Activated T-cell treated with anti-CD3 and anti-CD28 coated beads for 24 hours (primary cell): ENCODE measurements at places on chromosomes 5 and 9.

DNA sequence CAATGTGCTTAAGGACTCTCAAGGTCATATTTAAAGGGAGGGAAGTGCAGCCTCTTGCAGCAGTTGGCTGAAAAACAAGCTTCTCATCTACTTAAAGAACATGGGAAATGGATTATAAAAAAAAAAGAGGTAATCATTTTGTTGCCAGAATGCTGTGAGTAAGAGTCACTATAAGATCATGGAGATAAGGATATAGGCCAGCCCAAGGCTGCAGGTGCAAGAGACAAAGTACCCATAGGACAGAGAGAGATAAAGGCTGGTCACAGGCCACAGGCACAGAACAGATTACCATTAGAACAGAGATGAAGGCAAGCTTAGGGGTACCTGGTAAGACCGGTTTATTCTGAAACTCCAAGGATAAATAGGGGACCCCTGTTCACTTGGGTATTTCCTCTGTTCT lies 70.5 kb downstream of the CDKN2A start:
- DNase-seq: no peak

DNA sequence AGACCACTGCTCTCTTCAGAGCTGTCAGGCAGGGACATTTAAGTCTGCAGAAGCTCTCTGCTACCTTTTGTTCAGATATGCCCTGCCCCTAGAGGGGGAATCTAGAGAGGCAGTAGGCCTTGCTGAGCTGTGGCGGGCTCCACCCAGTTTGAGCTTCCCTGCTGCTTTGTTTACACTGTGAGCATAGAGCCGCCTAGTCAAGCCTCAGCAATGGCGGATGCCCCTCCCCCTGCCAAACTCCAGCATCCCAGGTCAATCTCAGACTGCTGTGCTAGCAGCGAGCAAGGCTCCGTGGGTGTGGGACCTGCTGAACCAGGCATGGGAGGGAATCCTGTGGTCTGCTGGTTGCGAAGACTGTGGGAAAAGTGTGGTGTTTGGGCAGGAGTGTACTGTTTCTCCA lies 59.9 kb downstream of the CAVIN4 start:
- DNase-seq: no peak

GRCh38 chr5:157820593-157821252 lies 38.2 kb downstream of the CLINT1 start:
- no peak for DNase-seq

- no peak for DNase-seq
These were observed 48.0 kb downstream of the SLC22A5 start for GRCh38 chr5:132417461-132417860.

- DNase-seq: no peak
These were observed 657.1 kb upstream of the CDH10 start for GRCh38 chr5:25301836-25302235.

DNA sequence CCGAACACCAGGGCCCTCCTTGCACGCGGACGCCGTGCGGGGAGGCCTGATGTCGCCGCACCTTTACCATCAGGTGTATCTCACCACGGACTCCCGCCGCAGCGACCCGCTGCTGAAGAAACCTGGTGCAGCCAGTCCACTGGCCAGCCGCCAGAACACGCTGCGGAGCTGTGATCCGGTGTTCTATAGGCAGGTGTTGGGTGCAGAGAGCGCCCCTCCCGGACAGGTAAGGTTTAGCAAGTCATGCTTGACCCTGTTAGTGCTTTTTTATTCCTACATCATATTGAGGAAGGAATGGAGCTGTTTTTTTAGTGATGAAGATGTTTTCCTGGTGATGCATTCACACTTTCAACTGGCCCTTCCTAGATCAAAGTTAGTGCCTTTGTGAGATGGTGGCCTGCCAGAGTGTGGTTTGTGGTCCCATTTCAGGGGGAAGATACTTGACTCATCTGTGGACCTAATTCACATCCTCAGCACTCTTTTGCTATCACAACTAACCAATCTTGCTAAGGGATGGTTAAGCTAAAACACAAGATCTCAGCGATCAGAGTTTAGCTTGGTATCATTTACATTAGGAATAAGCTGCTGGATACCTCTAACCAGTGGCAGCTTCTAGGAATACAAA lies 2.7 kb downstream of the PCDHGC3 start:
- no peak for DNase-seq

- no peak for DNase-seq
These were observed 27.4 kb downstream of the INVS start for GRCh38 chr9:100126423-100126822.

DNA sequence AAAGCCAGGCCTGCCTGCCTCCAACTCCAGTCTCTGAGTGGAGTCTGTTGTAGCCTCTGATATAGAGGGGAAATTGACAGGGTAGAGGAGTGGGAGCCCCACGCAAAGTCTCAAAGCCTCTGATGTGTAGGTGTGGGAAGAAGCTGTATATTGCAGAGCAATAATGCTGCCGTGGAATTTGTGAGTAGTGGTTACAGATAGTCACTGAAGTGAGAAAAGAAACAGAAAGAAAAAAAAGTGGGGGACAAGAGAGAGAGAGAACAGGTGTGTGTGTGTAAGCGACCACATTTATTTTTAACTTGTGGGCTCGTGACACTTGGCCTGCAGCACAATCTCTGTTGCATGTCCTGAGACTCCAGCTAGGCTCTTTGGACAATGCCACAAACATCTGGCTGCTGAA lies 227.8 kb downstream of the NSG2 start:
- no peak for DNase-seq

- DNase-seq: no peak
These were observed 28.3 kb downstream of the CCDC69 start for GRCh38 chr5:151195622-151196021.

DNA sequence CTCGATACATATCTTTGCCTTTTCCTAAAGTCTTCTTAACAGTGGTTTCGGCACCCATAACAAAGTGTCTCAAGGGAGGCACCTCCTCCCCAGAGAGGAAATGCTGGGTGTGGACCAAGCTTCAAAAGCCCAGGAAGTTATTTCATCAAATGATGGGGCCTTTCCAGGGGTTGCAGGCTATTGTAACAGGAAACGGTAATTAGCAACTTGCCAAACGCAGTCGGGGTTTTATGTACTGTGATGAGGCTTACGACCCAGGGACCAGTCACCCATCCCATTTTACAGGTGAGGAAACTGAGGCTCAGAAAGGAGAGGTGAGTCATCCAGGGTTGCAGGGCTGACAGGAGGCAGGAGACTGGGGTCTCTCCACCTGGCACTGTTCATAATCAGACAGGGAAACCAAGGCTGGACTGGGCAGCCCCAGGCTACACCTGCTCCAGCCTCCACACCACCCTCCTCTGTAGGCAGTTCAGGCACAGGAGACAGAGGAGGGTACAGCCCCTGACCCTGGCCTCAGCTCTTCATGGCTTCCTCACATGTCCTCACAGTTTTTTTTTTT lies 30.0 kb upstream of the SUSD3 start:
- DNase-seq: peak; percentile 40

GRCh38 chr9:72149231-72149975 lies at the start of gene GDA:
GDA (plus strand) TSS chr9:72149440; CDS start chr9:72149560, 120 bp downstream.
- no peak for DNase-seq

- DNase-seq: peak; percentile 17
These were observed 49.6 kb upstream of the PSD2 start for GRCh38 chr5:139745800-139746690.

GRCh38 chr5:121949885-121950284 lies 11.9 kb upstream of the SRFBP1 start:
- DNase-seq: no peak

DNA sequence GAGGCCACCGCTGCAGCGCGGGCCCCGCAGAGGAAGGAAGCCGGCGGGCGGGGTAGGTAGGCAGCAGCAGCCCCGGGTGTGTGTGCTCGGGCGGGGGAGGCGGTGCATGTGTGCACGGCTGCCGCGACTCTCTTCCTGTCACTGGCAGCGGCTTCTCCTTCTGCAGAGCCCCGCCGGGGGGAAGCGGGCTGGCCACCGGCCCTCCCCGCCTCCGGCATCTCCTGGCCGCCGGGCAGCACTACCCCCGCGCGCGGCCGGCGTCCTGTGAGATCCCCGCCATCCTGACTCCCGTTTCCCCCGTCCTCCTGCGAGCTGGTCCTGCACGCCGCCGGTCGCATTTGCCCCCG lies 315 bp downstream of the PIK3R1 start:
- DNase-seq: no peak

DNA sequence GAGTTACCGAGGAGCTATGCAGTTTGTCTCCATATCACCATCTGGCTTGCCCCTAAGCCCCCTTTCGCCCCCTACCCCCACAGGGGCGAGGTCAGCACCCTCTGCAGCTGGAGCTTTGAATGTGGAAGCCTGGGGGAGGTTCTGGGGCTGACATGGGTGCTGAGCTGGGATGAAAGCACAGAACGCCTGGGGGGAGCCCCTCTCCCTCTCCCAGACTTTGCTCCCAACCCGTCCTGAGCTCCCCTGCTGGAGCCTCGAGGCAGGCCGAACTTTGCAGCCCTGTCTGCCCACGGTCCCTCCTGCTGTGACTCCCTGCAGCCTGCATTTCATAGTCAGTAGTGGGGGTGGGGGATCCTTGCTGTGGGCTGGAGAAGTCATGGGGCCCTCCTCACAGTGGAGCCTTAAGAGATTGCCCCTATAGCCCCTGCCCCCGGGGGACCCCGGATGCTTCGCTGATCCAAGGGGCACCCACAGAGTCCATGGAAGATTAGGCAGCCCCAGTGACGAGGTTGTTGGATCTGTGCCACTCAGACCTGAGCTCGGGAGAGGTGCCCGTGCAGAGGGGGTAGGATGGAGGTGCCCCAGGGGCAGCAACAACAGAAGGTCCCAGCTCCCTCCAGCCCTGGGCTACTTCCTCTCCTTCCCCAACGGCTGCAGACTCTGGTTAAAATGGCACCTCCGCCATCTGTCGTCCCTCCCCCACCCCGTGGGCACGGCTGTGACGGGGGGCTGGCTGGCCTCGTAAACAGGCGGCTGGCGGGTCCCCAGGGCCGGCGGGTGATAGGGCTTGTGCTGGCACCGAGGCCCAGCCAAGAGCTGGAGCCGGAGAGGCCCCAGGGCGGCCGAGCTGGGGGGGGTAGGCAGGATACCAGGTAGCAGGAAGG lies 162.0 kb downstream of the C9orf50 start:
- no peak for DNase-seq

- no peak for DNase-seq
These were observed 169.2 kb upstream of the SLC30A5 start for GRCh38 chr5:68924481-68925145.

DNA sequence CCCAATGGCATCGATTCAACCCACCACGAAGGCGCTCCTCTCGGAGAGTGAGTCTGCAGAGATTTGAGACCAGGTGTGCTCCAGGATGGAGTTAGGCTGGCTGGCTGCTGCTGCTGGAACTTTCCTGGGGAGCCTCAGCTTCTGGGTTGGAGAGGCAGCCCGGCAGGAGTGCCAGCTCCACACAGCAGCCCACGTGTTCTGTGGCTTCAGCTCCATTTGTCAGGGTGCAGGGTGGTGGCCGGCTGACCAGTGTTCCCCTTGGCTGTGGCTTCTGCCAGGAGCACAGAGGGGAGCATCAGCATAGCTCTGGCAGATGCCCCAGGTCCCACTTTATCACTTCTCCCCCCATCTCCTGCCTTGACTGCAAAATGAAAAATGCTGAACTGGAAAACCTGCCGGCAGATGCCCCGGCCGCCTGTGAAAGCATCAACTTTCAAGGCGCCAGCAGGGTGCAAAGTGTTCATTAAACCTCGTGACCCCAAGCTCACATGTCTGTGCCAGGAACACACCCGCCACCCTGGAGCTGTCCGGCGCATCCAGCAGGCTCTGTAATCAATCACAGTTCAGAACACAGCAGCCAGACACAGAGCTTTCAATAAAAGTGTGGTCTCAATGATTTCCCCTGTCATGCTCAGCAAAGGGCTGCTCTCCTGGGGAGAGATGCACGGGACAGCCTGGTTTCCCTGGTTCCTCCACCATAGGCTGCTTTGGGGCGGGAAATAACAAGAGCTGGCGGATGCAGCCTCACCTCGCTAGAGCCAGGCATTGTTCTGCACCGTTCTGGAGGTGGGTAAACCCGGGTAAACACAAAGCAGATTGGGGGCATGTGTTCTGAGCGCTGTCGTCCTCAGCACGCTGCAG lies 53.2 kb downstream of the TRIP13 start:
- DNase-seq: no peak

GRCh38 chr5:148011398-148012137 lies 52.2 kb upstream of the SPINK5 start:
- DNase-seq: no peak

GRCh38 chr5:178542455-178542854 lies 47.7 kb downstream of the COL23A1 start:
- no peak for DNase-seq

DNA sequence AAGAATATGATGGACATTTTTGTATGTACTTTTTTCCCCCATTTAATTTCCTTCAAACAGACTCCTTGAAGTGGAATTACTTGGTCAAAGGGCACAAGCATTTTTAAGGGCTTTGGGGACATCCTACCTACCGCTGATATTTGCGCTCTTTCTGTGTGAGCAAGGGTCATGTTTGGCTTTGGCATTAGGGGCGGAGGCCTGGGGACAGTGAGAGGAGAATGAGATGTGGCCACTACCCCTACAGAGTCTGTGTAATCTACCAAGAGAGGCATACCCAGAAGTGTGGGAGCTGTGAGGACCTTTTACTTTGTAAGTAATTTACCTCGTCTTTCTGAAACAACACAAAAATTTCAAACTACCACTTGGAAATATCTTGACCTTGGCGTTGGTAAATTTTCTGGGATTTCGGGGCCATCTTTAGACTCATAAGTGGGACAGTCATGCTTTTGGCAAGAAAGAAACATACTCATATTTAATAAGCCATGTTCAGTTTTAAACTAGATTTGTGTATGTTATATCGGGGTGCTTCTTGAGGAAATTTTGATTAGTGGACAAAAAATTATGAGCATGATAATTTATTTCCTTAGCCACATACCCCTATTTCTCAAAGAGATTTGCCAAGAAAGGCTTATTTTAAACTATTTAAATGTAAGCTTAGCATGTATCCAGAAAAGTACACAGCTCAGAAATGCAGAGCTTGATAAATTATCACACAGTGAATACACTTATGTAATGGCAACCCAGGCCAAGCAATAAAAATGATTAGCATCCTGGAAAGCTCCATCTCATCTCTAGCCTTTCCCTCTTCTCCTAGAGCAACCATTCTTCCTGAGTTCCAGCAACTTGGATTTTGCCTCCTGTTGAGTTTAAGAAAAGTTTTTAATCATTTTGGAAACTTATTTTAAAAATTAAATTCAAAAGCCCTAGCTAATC lies 63.6 kb downstream of the ARHGAP26 start:
- DNase-seq: no peak

GRCh38 chr5:95892784-95893354 lies 68.8 kb downstream of the ELL2 start:
- DNase-seq: no peak

GRCh38 chr5:91266184-91266705 lies 116.9 kb downstream of the ARRDC3 start:
- DNase-seq: no peak

GRCh38 chr5:131720714-131721113 lies 76.1 kb downstream of the FNIP1 start:
- no peak for DNase-seq

- DNase-seq: no peak
These were observed 8.2 kb downstream of the NR2F1-AS1 start for GRCh38 chr5:93572608-93573353.

- no peak for DNase-seq
These were observed 317 bp downstream of the DPP7 start for GRCh38 chr9:137114220-137114612.

- DNase-seq: peak; percentile 55
These were observed 43.1 kb downstream of the BOD1 start for GRCh38 chr5:173573126-173573960.

GRCh38 chr5:131513780-131514179 lies 121.2 kb downstream of the RAPGEF6 start:
- no peak for DNase-seq
